ENCODE measurements at places on chromosomes 2 and 18. TPM values are rescaled to one million over a fixed set of nuclear protein-coding genes. Genes with fewer than 3 reads are reported as not detected.

DNA sequence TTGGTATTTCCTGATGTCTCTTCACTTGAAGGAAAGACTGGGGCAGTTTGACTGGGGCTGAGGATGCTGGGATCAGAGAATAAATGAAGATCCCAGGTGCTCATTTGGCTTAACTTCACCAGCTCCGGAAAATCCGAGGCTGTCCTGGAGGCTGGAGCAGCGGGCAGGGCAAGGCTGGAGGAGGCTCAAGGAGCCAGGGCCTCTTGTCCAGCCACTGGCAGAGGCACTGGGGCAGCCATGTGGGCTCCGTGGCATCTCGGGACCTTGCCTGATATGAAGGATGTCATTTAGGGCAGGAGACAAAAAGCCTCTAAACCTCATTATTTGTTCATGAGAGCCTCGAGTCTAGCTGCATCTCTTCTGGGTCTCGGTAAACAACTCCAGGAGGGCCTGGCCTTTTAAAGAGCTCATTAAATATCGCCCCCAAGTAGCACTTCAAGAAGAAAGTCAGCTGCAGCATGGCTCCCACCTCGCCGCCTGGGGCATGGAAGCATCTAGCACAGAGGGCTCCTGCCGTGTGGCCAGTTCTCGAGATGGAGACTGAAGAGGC lies 13.5 kb upstream of the GPR55 start:
- H3K27ac ChIP-seq, result no peak overlapping the region
- no peaks in the 10 kb centered on the region for H3K36me3 ChIP-seq
- no peaks in the 10 kb centered on the region for H3K4me1 ChIP-seq
- no peak overlapping the region for H3K4me3 ChIP-seq
- H3K27me3 ChIP-seq, result no peaks in the 10 kb centered on the region
- no peak for DNase-seq

Gene EVA1A
- not detected for total RNA-seq

- no peak for DNase-seq
- no peaks in the 10 kb centered on the region for H3K4me1 ChIP-seq
- H3K4me3 ChIP-seq, result no peak overlapping the region
These were observed 764.0 kb downstream of the SUCLG1 start for GRCh38 chr2:83695037-83695436.

- no peak overlapping the region for H3K27ac ChIP-seq
- no peak for DNase-seq
- no peaks in the 10 kb centered on the region for H3K4me1 ChIP-seq
- no peaks in the 10 kb centered on the region for H3K36me3 ChIP-seq
- H3K4me3 ChIP-seq, result no peak overlapping the region
These were observed 46.7 kb upstream of the ACVR1 start for GRCh38 chr2:157922815-157923214.

GRCh38 chr18:22056950-22057349 lies 112.4 kb upstream of the GATA6 start:
- H3K27ac ChIP-seq, result no peak overlapping the region
- H3K4me3 ChIP-seq, result no peak overlapping the region
- DNase-seq, result no peak
- no peaks in the 10 kb centered on the region for H3K4me1 ChIP-seq

Gene LYPD6
- 10.7 TPM for total RNA-seq

DNA sequence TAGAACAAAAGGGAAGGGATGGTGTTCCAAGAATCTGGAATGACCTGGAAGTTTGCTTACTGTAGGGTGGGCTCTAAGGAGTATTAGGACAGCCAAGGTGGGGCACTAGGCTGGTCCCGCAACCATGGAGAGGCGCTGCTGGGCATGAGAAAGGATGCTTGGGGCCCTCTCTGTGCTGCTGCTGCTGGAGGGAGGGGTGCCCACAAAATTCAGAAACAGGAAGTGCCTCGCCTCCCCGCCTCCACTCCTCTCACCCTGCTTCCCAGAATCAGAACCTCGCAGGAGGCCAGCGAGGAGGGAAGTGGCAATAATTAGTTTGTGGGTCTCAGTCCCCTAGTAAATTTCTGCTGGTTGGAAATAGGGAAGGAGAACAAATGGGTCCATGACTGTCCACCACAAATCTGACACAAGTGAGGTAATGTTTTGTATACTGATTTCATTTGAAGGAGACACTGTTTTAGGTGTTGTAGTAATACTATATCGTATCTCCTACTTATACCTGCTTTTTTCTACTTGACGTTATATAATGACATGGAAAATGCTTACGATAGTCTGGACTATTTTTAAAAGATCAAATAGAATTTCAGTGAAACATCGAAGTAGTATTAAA lies 7.9 kb upstream of the PDCL3 start:
- no peak for DNase-seq
- no peaks in the 10 kb centered on the region for H3K36me3 ChIP-seq
- H3K4me3 ChIP-seq, result no peak overlapping the region
- H3K27me3 ChIP-seq, result no peaks in the 10 kb centered on the region

DNA sequence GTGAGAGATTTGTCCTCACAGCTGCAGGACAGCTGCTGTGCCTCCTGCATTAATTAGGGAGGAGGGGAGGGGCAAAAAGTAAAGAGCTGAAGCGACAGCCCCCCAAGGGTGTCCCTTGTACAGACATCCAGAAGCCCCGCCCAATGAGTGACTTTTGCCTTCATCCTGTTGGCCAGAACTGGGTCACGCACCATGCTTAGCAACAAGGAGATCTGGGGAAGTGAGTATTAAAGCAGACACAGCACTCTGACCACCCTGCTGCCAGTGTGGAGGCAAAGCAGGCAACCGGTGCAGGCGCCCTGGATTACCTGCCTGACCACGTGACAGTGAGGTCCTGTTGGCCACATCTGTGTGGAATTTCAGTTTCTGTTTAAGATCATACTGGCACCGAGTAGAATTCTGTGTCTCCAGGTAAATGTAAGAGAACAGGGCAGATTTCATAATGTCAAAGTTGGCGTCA lies 21.5 kb upstream of the BIN1 start:
- no peaks in the 10 kb centered on the region for H3K27me3 ChIP-seq
- H3K36me3 ChIP-seq, result no peaks in the 10 kb centered on the region
- H3K4me1 ChIP-seq, result no peaks in the 10 kb centered on the region
- no peak overlapping the region for H3K4me3 ChIP-seq
- no peak for DNase-seq

- peak overlapping the region; percentile 24 for H3K4me3 ChIP-seq
- H3K4me1 ChIP-seq, result peaks cover 8% of the 10 kb centered on the region
- no peaks in the 10 kb centered on the region for H3K27me3 ChIP-seq
- DNase-seq, result peak; percentile 87
These were observed 73.1 kb downstream of the CACNB4 start for GRCh38 chr2:152025678-152026287.

Gene PPP1R1C
- total RNA-seq, result 3.9 TPM

Gene HSBP1L1
- total RNA-seq, result 31.6 TPM

Gene CCDC121
- total RNA-seq, result 4.1 TPM

DNA sequence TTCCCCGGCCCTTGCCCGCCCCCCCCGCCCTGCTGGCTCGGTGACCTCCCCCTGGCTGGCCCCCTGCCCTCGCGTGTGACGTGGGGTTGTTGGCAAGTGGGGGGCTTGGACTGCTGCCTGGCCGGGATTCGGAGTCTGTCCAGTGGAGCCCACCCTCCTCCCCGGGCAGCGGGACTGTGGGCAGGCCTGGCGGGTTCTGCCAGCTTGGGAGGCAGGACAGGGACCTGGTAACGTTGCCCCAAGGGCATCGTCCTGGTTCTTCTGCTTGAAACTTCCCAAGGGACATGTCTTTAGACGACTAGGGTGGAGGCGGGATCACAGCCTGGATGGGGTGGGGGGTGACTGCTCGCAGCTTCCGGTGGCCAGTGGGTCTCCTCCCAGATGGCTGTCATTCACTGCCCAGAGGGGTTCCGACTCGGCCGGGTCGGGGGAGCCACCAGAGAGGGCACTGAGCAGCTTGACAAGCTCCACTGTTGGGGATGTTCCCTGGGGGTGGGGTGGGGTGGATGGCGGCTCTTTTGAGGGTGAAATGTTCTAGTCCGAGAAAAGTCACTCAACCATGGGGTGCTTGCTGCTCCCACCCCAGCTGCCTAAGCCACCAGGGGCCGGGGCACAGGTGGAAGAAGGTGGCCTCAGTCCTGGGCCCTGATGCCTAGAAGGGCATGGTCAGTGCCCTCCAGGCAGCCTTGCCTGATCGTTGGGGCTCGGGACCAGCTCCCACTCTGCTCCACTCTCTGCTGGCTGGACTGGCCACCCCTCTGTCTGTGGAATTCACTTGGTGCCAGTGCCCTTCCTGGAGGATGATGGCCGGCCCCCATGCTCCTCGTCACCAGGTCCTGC lies 4.3 kb upstream of the HS6ST1 start:
- H3K27ac ChIP-seq, result peak overlapping the region; percentile 62
- H3K4me3 ChIP-seq, result peak overlapping the region; percentile 47
- H3K4me1 ChIP-seq, result no peaks in the 10 kb centered on the region
- no peak for DNase-seq
- H3K36me3 ChIP-seq, result no peaks in the 10 kb centered on the region

Gene COL6A3
- total RNA-seq, result 558 TPM

DNA sequence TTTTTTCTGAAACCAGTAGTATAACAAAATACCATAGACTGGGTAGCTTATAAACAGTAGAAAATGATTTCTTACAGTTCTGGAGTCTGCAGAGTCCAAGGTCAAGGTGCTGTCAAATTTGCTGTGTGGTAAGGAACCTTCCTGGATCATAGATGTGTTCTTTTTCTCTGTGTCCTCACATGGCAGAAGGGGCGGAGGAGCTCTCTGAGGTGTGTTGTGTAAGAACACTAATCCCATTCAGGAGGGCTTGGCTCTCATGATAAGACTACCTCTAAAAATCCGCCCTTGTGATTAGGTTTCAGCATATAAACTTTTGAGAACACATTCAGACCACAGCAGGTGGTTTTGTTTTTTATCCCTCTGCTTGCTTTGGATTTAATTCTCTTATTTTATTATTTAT lies 25.7 kb downstream of the ANKRD62 start:
- H3K36me3 ChIP-seq, result no peaks in the 10 kb centered on the region
- H3K27me3 ChIP-seq, result no peaks in the 10 kb centered on the region
- no peaks in the 10 kb centered on the region for H3K4me1 ChIP-seq

DNA sequence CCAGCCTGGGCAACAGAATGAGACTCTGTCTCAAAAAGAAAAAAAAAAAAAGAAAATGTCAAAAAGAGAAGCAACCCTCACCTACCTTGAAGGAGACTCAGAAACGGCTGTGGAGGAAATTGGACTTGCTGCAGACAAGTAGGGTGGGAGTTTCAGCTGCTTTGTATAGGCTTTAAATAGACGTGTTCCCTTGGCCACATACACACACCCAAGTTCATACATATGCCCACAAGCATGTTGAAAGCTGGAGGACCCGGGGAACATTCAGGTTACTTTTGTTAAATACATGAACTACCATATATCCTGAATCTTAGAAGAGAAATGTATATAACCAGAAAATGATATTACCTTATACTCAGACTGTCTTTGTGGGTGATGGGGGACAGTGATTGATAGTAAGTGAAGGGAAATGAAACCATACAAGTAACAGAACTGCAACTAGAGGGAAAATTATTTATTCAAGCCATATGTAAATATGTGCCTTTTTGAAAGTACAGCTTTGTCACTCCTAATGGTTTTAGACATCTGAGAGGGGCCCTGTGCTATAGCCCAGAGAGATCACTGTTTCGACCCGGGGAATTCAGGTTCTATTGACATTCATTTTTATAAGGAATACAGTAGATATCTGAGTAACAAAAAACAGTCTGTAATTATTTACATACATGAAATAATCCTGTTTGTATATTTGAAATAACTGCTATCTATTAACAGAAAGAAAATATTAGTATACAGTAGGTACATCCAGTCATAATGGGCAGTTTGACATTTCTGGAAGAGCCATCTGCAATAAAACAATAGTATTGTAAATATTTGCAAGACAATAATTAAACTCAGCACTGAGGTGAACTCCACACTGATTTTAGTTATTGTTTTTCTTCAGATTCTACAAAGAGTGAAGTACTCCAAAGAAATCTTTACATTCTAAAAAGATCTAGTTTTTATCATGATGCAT lies 48.0 kb upstream of the TGIF1 start:
- no peaks in the 10 kb centered on the region for H3K4me1 ChIP-seq
- no peaks in the 10 kb centered on the region for H3K36me3 ChIP-seq
- H3K27me3 ChIP-seq, result no peaks in the 10 kb centered on the region

Gene GRB14
- total RNA-seq, result 12.0 TPM

DNA sequence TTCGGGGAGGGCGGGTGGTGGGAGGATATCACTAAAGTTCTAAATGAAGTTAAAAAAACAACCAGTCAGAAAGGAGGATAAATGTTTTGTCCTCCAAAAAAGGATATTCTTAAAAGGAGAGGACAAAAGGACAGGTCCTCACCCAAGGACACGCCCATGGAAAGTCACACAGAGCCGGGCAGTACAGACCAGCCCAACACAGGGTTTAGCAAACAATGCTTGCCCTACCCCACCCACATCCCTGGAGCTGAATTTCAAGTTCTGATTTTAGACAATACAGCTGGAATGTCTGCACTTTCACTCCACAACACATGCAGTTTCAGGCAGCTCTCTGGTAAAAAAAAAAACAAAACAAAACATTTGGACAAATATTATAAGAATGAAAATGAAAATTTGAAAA lies 67.9 kb downstream of the SLC9A4 start:
- DNase-seq, result no peak
- H3K36me3 ChIP-seq, result no peaks in the 10 kb centered on the region
- no peaks in the 10 kb centered on the region for H3K27me3 ChIP-seq

Gene ZNF638
- total RNA-seq, result 202 TPM

Gene CYBRD1
- total RNA-seq, result 441 TPM

GRCh38 chr2:72973566-72974435 lies 56.5 kb downstream of the EMX1 start:
- no peak for DNase-seq
- H3K4me3 ChIP-seq, result no peak overlapping the region
- H3K27me3 ChIP-seq, result no peaks in the 10 kb centered on the region

Gene DNAH7
- total RNA-seq, result 1.8 TPM

GRCh38 chr2:169090133-169090820 lies 20.9 kb downstream of the DHRS9 start:
- H3K27ac ChIP-seq, result no peak overlapping the region
- no peak overlapping the region for H3K4me3 ChIP-seq

DNA sequence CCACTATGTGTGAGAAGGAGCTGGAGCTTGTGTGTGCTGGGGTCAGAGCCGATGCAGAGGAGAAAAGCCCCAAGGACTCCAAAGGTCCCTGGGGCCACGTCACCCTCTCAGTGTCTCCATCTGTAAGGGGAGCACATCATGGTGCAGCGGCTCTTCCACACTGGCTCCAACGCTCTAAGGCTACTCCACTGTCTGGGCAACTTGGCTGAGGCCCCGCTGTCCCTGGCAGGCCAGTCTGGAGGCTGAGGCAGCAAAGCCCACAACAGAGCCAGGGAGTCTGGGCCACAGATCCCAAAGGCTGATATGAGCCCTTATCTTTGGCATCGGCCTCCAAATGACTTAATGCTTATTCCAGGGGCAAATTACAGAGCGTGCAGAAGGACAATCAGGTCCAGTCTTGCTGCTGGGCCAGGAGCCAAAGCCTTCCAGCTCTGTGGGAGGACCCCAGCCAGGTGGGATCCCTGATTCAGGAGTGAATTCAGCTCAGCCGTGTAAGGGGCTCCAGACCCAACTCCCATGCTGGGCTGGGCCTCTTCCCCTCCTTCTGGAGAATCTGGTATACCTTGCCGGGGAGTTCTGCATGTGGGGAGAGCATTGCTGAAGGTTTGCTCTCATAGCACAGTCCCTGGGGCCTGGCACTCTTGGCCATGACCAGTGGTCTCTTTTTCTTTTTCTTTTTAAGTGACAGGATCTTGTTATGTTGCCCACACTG lies 1.8 kb upstream of the DUSP2 start:
- H3K4me3 ChIP-seq, result no peak overlapping the region
- peaks cover 13% of the 10 kb centered on the region for H3K27me3 ChIP-seq

All from tibial nerve (tissue), 4 donors.